ENCODE measurements at places on chromosomes 1 and 21. TPM values are rescaled to one million over a fixed set of nuclear protein-coding genes. Genes with fewer than 3 reads are reported as not detected.

- no peak for DNase-seq
These were observed 52.2 kb downstream of the SDC3 start for GRCh38 chr1:30856260-30856790.

GRCh38 chr1:93446837-93447451 lies 974 bp upstream of the FNBP1L start:
- DNase-seq = peak; percentile 55

DNA sequence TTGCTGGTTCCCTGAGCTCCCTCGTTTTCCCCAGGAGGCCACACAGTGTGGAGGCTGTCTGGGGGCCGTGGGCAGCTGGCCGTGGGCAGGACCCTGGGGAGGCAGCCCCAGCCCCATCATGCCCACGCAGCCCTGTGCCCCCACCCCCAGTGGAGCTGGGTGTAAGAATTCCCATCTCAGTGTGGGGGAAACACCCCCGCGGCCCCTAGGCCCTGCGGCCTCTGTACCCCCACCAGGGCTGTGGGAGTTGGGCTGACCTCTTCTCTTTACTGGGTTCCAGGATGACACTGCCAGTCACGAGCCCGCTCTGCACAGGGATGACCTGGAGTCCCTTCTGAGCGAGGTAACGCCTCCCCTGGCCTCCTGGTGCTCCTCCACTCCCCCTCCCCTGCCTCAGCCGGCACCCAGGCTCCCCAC lies 3.7 kb upstream of the PFKL start:
- DNase-seq = no peak

GRCh38 chr1:228272831-228273571 lies 65.2 kb downstream of the OBSCN start:
- DNase-seq = no peak

- no peak for DNase-seq
These were observed 62.1 kb upstream of the JUN start for GRCh38 chr1:58845942-58846341.

- DNase-seq = no peak
These were observed 9.3 kb downstream of the SLC35A3 start for GRCh38 chr1:99979091-99979490.

DNA sequence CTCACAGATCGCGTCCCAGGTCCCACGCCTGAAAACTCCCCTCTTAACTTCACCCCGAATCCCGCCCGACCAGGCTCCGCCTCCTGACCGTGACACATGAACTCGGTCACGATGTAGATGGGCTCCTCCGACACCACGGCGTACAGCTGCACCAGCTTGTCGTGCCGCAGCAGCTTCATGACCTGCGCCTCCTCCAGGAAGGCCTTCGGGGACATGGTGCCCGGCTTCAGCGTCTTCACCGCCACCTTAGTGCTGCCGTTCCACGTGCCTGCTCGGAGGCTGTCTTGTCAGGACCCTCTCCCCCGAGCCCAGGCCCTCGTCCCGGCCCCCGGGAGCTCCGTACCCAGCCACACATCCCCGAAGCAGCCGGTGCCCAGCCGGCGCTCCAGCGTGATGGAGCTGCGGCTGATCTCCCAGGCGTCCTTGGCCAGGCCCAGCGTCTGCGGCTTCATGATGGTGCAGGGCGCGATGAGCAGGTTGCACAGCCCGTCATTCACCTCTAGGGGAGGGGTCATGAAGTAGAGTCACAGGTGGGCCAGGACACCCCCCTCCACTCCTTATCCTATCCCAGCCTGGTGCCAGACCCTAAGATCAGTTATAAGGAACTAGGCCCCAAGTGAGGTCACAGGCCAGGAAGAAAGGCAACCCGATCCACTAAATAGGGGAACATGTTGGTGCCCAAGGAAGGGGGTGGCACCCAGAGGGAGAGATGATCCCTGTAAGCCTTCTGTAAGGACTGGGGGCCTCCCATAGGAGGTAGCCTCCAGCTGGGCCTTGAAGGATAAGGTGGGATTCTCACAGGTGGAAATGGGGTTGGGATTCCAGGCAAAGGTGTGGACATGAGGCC lies 11.6 kb upstream of the AHDC1 start:
- no peak for DNase-seq

DNA sequence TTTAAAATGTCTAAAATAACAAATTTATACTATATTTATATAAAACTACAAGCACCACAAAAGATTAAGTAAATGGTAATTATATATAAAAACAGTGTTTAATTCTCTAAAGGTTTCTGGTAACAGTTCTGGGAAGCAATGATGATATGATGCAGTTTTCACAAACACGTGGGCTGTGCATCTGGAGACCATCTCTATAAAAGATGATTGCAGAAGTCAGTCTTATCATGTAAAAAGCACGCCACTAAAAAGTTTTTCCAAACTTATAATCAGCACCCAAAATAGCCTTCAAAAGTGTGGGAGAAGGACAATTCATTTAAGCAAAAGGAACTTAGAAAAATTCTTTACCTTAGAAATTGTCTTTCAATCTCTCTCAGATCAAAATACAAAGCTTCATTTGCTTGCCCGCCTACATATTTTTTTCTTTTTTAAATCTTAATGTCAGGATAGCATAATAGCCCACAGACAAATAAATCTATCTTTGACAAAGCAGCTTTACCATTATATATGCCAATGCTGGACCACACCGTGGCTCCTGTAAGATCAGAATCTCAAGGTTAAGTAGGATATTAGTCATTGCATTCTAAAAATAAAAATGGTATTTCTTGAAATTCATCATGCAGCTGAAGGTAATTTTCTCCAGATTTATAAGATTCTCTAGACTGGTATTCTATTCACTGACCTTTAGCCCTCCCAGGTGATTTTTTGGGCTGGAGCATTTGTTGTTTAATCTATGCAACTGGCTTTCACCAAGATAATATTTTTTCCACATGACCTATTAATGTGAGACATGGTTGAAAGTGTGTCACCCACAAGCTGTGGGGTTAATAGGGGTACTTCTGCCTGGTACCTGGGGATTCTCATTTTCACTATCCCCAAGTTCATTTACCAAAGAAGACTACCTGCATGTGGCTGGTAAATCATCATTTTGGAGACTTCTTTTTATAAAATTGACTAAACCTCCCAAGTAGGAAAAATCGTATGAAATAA lies 189.6 kb upstream of the ST6GALNAC5 start:
- DNase-seq = no peak

DNA sequence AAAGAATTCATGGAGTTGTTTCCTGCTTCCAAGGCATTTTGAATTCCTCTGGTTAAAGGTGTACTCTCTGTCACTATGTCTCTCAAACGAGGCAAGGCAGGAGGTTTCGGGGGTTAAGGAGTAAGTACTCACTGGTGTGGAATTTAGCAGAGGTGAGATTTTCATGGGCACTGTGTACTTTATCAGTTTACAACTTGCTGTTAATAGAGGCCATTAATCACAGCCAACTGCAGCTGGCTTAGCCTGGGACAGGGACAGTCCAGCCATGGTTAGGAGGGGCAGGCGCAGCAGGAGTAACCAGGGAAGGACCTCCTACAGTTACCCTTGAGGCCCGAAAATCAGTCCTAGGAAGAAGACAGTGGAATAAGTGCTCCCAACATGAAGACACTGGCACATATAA lies 18.1 kb upstream of the TMEM9 start:
- no peak for DNase-seq

GRCh38 chr1:227388214-227389168 lies 70.2 kb upstream of the CDC42BPA start:
- DNase-seq = no peak

DNA sequence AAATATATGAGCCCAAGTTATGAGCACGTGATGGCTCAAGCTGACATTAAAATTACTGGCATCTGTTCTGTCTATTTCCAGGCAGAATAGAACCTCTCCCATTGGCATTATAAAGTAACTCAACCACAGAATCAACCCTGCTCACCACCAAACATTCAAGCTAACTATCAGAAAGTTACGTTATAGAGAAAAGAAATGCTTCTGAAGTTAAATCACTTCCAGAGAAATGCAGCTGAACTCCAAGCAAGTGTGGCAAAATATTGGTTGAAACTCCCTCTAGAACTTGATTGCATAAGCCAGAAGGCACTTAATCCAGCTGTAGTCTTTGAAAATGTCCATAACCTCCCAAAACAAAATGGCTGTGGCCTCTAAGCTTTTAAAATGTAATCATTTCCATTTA lies 36.2 kb upstream of the UBE2U start:
- DNase-seq = no peak

DNA sequence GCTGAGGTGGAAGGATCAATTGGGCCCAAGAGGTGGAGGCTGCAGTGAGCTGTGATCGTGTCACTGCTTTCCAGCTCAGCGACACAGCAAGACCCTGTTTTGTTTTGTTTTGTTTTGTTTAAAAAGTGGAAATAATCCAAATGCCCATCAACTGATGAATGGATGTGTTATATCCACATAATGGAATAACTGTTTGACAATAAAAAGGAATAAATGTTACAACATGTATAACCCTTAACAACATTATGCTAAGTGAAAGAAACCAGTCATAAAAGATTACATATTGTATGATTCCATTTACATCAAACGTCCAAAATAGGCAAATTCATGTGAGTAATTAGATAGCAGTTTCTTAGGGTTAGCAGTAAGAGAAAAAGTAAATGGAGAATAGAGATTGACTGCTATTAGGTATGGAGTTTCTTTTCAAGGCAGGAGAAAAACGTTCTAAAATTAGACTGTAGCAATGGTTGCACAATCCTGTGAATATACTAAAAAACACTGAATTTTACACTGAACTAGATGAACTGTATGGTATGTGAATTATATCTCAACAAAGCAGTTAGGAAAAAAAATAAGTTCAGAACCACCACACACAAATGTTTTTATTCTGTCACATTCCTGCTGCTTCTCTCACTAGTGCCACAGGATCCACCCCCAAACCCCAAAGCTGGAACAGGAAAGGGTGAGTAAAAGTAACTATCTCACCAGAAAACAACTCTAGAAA lies 15.7 kb downstream of the FOXJ3 start:
- DNase-seq = no peak

GRCh38 chr1:185207980-185208602 lies 51.1 kb downstream of the SWT1 start:
- no peak for DNase-seq

DNA sequence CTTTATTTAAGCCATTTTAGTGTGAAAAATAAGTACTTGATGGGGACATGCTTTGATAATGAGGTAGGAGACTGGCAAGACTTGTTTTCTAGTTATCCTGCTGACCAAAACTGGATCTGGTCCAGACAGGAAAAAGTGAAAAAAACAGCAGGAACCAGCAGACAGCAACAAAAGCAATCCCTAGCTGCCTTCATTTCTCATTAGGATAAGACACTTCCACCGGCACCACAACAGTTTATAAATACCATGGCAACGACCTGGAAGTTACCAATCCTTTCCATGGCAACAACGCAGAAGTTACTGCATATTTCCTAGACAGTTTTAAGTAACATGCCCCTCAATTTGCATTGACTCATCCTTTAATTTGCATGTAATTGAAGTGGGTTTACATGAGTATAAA lies 993.8 kb upstream of the NCAM2 start:
- no peak for DNase-seq

DNA sequence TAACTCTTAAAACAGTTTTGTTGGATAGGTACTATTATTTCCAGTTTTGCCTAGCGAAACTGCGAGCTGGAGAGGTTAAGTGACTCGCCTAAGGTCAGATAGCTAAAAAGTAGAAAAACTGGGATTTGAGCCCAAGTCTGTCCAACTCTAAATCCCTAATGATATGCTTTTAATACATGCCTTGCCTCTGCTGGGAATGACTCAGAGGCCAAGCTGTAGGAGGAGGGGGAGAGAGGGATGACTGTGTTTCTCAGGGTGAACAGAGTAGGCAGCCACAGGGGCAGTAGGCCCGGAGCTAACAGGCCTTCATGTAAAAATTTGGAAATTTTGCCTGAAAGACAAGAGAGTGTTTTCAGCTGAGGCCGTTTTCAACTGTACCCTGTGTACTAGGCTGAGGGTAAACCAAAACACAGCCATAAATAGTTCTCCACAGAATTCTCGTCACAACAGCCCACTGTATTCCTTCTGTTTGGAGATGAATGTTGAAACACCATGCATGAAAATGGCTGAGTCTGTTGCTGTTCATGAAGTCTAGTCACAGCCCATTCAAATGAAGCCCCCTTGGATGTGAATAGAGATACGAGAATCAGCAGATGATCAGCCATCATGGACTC lies 107.5 kb upstream of the HOOK1 start:
- DNase-seq = no peak

DNA sequence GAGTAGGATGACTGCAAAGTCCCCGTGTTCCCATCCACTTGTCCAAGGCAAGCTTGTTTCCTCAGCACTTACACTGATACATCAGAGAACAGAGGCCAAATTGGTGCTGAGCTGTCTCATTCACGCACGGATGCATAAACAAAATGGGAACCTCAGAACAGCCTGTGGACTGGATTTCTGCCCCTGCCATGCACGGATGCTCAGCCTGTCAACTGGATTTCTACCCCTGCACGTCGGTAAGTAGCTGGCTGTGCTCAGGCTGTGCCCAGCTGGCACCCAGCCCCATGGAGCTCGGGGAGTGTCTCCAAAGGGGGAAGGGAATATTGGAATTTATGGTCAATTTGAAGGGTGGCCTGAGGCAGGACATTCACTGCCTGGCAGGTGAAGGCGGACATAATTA lies 40.8 kb upstream of the TMPRSS2 start:
- DNase-seq = no peak

GRCh38 chr1:15210651-15211375 lies 36.2 kb upstream of the FHAD1 start:
- DNase-seq = no peak

- no peak for DNase-seq
These were observed 138.3 kb downstream of the NTMT2 start for GRCh38 chr1:170284016-170284415.

GRCh38 chr1:6350416-6351088 lies 43.0 kb downstream of the ACOT7 start:
- DNase-seq = peak; percentile 79

DNA sequence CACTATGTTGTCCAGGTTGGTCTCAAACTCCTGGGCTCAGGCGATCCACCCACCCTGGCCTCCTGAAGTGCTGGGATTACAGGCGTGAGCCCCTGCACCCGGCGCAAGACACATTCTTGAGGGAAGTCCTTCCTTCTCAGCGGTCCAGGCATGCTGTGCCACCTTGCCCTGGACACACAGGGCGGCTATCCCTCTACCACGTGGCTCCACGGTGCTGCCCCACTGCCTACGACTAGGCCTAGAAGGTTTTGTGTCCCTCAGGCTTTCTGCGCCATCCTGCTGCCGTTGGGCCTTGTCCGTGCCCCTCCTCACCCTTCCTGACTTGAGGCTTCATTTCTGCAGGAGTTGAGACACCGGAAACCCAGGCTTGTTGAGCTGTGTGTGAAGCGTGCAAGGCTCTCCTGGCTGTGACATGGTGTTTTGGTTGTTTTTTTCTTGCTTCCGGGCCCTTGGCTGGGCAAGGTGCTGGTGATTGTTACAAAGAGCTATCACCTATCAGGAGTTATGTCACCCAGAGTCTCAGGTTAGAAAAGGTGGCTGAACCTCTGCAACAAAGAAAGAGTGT lies 13.9 kb downstream of the C1orf174 start:
- no peak for DNase-seq

The S100A16 gene
- 30.0 TPM for total RNA-seq

The PLEKHA6 gene
- total RNA-seq = 118 TPM

The HSF2BP gene
- total RNA-seq = 3.2 TPM

The EIF4G3 gene
- total RNA-seq = 123 TPM

The MIXL1 gene
- not detected for total RNA-seq

The KRTAP12-2 gene
- total RNA-seq = not detected

The CFHR5 gene
- not detected for total RNA-seq

The UBXN10 gene
- 11.8 TPM for total RNA-seq

The RGS4 gene
- total RNA-seq = 488 TPM

The UAP1 gene
- 29.3 TPM for total RNA-seq

The METTL13 gene
- 29.8 TPM for total RNA-seq

The PDC gene
- not detected for total RNA-seq

The KRTAP19-3 gene
- total RNA-seq = not detected

The CLCNKB gene
- total RNA-seq = not detected

The LRRC42 gene
- 10.1 TPM for total RNA-seq

The ASCL5 gene
- not detected for total RNA-seq

The OR2T29 gene
- total RNA-seq = not detected

The GPATCH3 gene
- 19.5 TPM for total RNA-seq

The BARHL2 gene
- total RNA-seq = not detected

Data from dorsolateral prefrontal cortex (tissue), 122 donors.